ENCODE measurements at places on chromosomes 3 and 15.

- DNase-seq, result no peak
Observed at GRCh38 chr15:99006904-99007495, 592 bp downstream of the PGPEP1L start.

GRCh38 chr3:157906627-157907026, 199.6 kb downstream of the SHOX2 start:
- DNase-seq, result no peak

DNA sequence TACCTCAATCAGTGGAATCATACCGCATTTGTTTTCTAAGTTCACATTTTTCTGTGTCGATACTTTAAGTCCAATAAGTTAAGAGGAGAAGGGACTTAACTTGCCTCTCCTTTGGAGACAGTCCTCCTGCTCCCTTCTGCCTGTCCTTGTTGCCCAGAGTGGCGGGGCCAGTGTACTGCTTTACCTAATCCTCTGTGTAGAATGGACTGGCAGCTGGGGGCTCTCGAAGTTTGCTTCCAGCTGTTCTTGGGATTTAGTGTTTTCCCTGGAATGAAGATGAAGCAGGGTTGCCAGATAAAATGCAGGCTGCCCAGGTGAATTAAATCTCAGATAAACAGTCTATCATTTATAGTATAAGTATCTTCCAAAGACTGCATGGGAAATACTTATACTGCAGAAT, 287.6 kb upstream of the C2CD4B start:
- no peak for DNase-seq

- no peak for DNase-seq
Observed at GRCh38 chr3:135990903-135991302, 25.4 kb downstream of the PPP2R3A start.

GRCh38 chr15:68154923-68155559, 50.1 kb downstream of the CALML4 start:
- DNase-seq, result peak; percentile 77

- DNase-seq, result no peak
Observed at GRCh38 chr3:10534066-10534465, 28.7 kb upstream of the ATP2B2 start.

DNA sequence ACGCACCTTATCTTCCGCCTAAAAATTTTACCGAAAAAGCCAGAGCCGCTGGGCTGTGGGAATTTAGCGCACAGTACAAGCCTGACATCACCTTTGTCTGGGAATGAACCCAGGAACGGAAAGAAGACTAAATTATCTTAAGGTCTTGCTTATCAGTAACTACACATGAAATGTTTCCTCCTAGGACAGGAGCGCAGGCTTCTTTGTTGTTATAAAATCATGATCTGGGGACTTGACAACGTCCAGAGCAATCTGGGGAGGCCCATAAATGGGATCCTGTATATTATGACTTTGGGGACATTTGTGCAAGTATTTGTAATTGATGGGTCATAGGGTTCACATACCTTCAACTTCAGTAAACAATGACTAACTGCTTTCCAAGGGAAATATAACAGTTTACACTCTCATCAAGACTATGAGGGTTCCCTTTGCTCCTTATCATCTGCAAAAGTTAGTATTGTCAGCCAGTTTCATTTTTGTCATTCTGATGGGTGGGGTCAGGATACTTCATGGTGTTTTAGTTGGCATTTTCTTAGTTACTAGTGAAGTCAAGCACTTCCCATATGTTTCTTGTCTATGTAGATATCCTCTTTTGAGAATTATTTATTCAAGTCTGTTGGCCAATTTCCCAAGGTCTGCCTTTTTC, 213.9 kb upstream of the PFN2 start:
- peak; percentile 10 for DNase-seq
